ENCODE measurements at places on chromosomes 6 and 20.

DNA sequence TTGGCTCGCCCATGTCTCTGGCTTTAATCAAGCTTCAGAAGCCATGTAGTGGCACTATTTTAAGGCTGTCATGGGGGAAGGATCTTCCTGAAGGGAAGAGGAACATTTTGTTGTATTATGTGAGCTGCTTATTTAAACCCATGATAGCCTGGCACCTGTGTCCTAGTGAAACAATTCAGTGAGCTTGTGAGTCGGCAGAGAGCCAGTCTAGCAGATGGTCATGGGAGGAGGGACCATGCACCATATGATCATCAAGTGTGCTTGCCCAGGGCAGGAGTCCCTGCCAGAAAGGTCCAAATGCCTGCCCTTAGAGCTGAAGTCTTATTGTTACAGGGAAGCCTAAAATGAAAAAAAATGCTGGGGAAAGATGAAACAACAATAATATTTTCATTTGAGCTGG lies 132.9 kb downstream of the PRDM13 start:
- DNase-seq: no peak

GRCh38 chr6:106453756-106454367 lies 93.3 kb downstream of the CRYBG1 start:
- DNase-seq: no peak

DNA sequence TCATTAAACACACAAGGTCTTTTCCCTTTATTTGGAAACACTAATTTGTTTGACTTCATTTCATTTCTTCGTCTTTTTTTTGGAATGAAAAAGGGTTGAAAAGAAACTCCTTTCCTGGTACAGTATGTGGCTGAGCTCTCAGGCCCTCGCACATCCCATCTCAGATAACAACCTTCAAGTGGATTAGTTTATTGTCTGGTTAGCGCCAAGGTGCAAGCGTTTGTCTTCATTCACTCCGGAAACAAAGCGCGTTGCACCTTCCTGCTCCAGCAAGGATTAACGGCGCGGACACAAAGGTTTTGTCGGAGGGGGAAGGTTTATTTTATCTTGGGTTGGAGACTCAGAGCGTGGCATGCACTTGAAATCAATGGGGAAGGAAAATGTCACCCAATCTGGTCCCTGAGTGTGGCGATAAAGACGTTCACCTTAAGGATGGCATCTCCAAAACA lies 5.3 kb upstream of the NKX2-2 start:
- no peak for DNase-seq

GRCh38 chr20:46931699-46932098 lies 37.1 kb downstream of the EYA2 start:
- no peak for DNase-seq

DNA sequence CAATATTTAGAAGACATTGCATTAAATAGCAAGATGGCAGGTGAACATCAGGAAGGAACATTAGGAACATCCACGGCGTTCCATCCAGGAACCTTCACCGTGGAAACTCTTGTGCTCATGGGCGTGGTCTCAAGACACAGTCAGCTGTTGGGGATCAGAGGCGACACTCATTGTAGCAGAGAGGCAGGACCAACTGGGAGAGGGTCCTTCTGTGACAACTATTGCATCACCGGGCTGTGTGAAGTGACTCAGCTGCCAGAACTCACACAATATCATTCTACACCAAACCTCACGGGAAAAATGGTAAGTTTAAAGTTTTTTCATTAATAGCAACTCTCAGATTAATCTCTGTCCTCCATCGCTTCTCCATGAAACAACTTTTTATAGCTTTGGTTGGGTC lies 334.8 kb upstream of the SULF2 start:
- DNase-seq: no peak

DNA sequence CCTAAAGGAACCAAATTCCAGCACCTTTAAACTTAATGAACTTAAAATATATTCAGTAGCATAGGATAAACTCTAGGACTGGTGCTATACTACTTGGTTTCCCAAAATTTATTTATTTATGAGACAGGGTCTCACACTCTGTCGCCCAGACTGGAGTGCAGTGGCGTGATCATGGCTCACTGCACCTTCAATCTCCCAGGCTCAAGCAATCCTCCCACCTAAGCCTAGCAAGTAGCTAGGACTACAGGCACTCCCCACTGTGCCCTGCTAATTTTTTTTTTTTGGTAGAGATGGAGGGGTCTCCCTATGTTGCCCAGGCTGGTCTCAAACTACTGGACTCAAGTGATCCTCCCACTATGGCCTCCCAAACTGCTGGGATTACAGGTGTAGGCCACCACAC lies 21.4 kb downstream of the EIF2S2 start:
- no peak for DNase-seq
